ENCODE measurements at places on chromosomes 6 and 20.

- no peak for DNase-seq
Observed at GRCh38 chr20:37520419-37520955, 563 bp upstream of the NNAT start.

DNA sequence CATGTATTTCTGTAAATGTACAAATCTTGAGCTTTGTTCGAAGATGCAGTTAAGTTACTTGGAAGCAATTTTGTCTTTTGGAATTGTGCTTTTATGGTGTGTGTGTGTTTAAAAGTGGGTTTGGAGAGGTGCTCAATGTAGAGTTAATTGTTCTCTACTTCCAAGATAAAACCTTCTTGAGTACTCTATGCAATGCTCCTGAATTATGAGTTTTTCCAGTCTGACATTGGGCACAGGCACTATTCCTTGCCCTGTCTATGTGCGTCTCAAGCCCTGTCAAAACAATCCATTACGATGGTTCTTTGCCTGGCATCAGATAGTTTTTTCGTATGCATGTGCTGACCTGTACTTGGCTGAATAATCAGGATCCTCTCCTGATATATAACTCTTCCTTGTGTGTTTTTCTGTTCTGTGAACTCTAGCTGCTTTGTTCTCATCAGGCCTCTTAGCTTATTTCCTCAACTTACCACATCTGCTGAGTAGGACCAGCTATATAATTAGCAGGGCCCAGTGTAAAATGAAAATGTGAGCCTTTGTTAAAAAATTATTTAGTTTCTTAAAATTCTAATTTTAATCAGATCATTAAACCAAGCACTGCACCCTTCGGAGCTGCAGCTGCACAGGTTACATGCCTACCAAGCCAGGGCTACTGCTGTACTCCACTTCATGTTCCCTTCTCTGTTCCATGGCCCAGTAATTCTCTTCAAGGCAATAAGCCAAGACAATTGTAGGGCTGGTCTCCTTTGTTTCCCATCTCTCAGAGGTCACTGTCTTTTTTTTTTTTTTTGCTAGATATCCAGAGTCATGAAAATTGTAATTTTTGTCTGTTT lies 160.1 kb downstream of the ZFAND3 start:
- no peak for DNase-seq

DNA sequence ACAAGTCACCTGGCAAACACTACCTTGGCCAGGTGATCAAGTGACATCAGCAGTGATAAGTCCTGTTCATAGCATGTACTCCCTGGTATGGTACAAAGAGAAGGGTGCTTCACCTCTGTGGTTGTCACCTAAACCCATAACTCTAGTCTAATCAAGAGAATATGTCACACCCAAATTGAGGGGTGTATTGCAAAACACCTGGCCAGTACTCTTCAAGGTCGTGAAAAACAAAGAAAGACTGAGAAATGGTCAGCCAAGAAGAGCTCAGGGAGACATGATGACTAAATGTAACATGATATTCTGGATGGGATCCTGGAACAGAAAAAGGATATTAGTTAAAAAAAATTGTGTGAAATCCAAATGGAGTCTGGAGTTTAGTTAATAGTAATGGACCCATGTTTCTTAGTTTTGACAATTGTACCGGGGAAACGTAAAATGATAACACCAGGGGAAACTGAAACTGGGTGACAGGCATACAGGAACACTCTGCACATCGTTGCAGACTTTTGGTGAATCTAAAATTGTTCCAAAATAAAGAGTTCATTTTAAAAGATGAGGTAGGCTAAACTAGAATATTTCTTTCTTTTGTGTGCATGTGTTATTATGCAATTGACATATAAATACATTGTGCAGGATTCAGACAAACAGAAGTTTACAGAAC lies 262.0 kb downstream of the CDC5L start:
- no peak for DNase-seq

GRCh38 chr6:168534265-168534664 lies 93.3 kb downstream of the SMOC2 start:
- no peak for DNase-seq

GRCh38 chr6:62746968-62747367 lies 460.9 kb upstream of the KHDRBS2 start:
- no peak for DNase-seq

GRCh38 chr6:47859175-47859574 lies 77.3 kb downstream of the OPN5 start:
- DNase-seq: no peak

GRCh38 chr20:9220874-9221547 lies 152.1 kb downstream of the PLCB4 start:
- DNase-seq: no peak

DNA sequence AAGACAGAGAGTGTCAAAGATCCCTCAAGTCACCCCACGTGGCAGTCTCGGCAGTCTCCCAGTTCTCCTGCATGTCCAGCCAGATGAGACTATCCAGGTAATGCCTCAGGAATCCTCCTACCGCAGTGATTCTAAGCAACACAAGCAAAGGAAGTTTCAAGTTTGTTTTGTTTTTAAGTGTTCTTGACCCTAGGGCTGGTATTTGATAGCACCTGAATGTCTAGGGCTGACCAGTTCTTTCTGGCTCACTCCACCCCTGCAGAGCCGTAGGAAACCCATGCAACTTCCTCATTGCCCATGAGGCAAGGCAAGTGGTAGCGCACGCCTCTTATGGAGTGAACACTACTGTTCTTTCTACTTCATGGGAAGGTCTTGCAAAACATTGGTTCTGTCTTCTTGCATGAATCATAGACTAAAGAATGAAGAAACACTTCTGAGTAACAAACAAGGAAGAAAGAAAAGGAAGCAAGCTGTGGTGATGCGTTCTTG lies 24.8 kb upstream of the FOXQ1 start:
- no peak for DNase-seq

- DNase-seq: no peak
Observed at GRCh38 chr6:85797993-85798392, 155.3 kb upstream of the SYNCRIP start.

DNA sequence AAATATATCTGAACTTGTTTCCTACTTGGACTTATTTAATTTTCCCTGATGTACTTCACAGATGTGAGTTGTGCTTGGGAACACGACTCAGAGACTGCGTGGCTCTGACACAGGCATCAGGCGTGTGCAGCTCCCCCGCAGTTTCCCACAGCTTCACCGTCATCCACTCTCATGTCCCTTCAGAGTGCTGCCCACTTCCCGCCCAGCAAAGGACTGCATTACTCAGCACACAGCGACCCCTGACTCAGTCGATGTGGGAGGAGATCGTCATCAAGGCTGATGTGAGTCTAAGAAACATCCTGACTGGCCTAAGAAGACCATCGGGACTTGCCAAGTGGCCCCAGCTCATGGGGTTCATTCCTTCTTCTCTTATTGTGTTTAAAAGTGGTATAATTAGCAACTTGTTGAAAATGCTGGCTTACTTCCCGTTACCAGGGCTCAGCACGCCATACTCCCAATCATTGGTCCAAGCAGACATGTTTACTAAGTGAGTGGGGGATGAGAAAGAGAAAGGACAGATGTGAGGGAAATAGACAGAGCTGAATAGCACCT lies 539.4 kb upstream of the JARID2 start:
- no peak for DNase-seq

DNA sequence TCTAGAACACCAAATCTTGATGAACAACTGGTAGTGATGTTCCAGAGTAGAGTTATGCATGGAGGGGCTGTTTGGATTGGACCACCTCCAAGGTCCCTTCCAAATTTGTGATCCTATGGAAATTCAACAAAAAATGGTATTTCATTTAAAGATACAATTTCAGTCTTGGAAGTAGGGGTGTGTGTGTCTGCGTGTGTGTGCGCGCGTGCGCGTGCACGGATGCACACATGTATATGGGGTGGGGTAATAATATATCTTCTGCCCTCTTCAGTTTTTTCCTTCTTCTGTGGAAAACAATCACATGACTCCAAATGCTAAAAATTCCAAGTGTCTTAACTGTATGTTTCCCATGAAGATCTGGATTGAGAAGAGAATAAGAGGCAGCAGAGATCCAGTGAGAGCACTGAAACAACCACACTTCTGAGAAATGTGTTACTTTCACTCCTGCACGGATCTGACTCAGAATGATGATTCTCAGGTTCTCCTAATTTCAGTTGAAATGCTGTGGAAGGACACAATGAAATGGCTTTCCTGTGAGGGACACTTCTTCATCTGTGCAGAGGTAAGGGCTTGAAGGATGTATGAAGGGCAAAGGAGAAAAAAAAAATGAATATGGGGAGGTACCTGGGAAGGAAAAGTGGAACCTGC lies 10.6 kb upstream of the IL17F start:
- DNase-seq: no peak

DNA sequence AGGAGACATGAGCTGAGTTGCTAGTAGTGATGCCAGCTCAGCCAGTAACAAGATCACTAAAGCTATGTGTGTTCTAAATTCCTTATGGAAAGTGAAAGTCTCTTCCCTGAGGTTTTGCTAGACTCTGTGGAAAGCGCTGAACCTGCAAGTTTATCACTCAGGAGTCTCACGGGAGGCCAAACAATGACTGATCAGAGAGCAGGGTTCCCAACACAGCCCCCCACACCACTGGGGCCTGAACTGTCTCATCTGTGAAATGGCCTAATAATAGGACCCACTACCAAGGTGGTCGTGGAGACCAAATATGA lies 19.9 kb downstream of the ACSS1 start:
- no peak for DNase-seq

- no peak for DNase-seq
Observed at GRCh38 chr6:7939864-7940228, 29.3 kb upstream of the TXNDC5 start.

- no peak for DNase-seq
Observed at GRCh38 chr6:6851059-6851948, 256.5 kb upstream of the RREB1 start.

DNA sequence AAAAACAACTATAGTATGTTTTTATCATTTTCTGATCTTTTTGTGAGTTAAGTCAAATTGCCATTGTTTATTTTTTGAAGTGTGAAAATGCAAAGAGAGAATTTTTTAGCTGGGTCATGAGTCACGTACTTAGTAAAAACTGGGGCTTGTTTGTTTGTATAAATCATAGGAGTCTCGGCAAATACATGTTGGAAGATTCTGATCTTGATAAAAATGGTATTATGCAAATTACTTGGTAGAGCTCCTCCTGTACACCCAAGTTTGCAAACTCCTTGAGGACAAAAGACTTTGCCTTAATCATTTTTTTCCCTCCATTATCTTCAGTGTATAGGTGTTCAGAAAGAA lies 25.8 kb downstream of the TBPL1 start:
- no peak for DNase-seq

- no peak for DNase-seq
Observed at GRCh38 chr6:19998541-19998940, 161.4 kb downstream of the ID4 start.

- no peak for DNase-seq
Observed at GRCh38 chr6:5303682-5304081, 42.4 kb downstream of the FARS2 start.

DNA sequence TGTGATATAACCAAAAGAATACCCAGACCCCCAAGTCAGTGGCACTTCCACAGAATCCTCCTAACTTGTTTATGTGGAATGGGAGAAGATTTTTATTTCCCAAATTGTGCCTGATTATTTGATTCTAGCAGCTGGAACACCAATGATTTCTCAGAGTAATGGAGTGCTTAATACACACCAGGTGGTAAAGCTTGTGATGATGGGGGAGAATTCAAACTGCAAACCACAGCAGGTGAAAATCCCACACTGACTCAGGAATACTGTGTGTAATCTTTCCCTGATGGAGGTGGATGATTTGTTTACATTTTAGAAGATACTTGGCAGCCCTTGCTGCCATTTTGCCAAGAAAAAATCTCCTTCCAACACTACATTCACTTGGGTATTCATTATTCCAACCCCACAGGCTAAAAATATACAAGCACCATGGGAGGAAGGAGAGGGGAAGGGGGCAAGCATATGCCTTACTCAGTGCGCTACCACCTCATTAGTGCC lies 212.7 kb upstream of the PLN start:
- no peak for DNase-seq

- no peak for DNase-seq
Observed at GRCh38 chr6:134967711-134968110, 17.8 kb upstream of the ALDH8A1 start.

GRCh38 chr6:56852260-56853010 lies 102.5 kb upstream of the BEND6 start:
- DNase-seq: no peak

- DNase-seq: no peak
Observed at GRCh38 chr6:13484138-13484708, 3.2 kb downstream of the GFOD1 start.

- no peak for DNase-seq
Observed at GRCh38 chr20:36726168-36726567, 19.7 kb downstream of the NDRG3 start.

GRCh38 chr6:88992741-88993552 lies 29.5 kb upstream of the RNGTT start:
- DNase-seq: peak; percentile 93

DNA sequence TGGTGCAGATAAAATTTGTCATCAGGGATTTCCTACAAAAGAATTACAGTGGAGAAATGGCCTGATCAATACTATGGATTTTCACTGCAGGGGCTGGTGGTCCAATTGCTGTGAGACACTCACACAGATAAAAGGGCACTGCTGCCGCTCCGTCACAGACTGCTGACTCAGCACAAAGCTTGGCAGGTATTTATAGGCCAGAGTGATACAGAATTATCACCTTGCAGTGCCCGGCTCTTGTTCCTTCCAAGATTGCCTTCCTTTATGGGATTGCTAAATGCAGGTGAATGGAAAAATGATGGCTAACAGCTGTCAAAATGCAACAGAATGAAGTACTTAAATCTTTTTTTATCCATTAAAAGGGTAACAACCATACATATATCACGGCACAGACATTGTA lies 247.8 kb upstream of the ZFP64 start:
- no peak for DNase-seq

- no peak for DNase-seq
Observed at GRCh38 chr6:68639826-68640490, 4.9 kb downstream of the ADGRB3 start.

GRCh38 chr6:43204271-43205105 lies 22.5 kb downstream of the CUL9 start:
- DNase-seq: no peak

- DNase-seq: no peak
Observed at GRCh38 chr6:88494401-88495140, 328.4 kb upstream of the CNR1 start.

- no peak for DNase-seq
Observed at GRCh38 chr6:109477725-109478124, 5.3 kb downstream of the ZBTB24 start.

- no peak for DNase-seq
Observed at GRCh38 chr6:56021943-56022342, 146.6 kb upstream of the BMP5 start.

Measured in SK-N-DZ (cell line).